ENCODE measurements at places on chromosomes 3 and 15. TPM values are rescaled to one million over a fixed set of nuclear protein-coding genes. Genes with fewer than 3 reads are reported as not detected.
A peak's percentile ranks its signal among the peaks of the same experiment; 100 is the strongest.

DNA sequence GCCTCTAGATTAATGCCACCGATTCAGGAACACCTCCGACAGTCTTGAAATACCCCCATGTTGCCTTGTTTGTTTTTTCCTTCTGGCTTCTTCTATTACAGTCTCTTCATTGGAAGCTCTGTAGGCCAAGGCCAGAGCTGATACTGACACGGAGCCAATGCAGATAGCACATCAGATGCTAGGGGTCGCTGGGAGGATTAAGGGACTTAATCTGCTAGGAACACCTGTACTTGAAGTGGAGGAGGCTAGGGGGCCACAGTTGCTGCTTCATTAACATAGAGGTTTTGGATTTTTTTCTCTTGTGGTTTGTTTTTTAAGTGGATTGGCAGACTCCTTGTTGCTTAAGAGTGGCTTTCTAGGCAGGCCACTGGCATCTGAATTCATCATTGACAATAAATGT lies 49.6 kb downstream of the PARP14 start:
- 0 out of 2 replicates have a peak, but pooled peaks cover 3% of the 10 kb centered on the region for H3K4me1 ChIP-seq
- no peak overlapping the region for H3K27ac ChIP-seq
- H3K36me3 ChIP-seq: peaks cover 48% of the 10 kb centered on the region
- H3K4me3 ChIP-seq: no peak overlapping the region

- no peak overlapping the region for H3K27ac ChIP-seq
- H3K27me3 ChIP-seq: no peaks in the 10 kb centered on the region
Observed at GRCh38 chr15:33988384-33988783, 20.1 kb downstream of the CHRM5 start.

GRCh38 chr3:46536758-46537157 lies 29.3 kb downstream of the LRRC2 start:
- 0 out of 2 replicates have a peak overlapping the region, but pooled peaks have one; percentile 37 for H3K27ac ChIP-seq
- H3K4me1 ChIP-seq: peaks cover 31% of the 10 kb centered on the region
- H3K4me3 ChIP-seq: no peak overlapping the region
- no peaks in the 10 kb centered on the region for H3K27me3 ChIP-seq
- peaks cover 7% of the 10 kb centered on the region for H3K36me3 ChIP-seq
- no peak for DNase-seq

GRCh38 chr3:98984024-98984423 lies 82.5 kb upstream of the DCBLD2 start:
- no peaks in the 10 kb centered on the region for H3K27me3 ChIP-seq
- no peak overlapping the region for H3K4me3 ChIP-seq
- DNase-seq: no peak
- no peak overlapping the region for H3K27ac ChIP-seq
- H3K4me1 ChIP-seq: peaks cover 20% of the 10 kb centered on the region

DNA sequence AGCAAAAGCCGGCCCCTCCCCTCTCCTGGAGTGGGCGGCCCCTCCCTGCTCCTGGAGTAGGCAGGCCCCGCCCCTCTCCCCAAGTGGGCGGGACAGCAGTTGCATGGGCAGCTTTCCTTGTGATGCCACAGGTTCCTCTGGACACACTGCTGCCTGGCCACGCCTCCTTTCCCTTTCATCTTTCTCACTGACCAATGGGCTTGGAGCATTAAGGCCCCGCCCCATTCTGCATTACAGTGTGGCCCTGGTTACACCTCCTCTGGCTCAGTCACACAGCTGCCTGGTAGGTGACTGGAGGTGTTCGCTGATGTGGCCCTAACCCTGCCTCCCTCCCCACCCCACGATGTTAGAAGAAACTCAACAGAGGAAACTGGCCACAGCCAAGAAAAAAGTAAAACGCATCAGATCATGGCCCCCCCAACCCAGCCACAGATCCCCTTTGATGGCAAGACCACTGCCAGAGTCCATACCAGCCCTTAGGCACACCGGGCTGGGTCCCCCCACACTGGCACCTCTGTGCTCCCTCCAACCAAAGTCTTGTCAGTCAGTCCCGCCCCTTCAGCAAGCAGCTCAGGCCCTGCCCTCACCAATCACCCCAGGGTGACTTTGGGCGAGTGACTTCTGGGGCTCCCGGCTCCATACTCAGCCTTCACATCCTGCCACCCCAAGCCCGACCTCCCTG lies 84.3 kb downstream of the ADAMTS7 start:
- no peaks in the 10 kb centered on the region for H3K36me3 ChIP-seq
- no peak overlapping the region for H3K4me3 ChIP-seq
- H3K4me1 ChIP-seq: peaks cover 9% of the 10 kb centered on the region
- peak overlapping the region; percentile 71 for H3K27ac ChIP-seq
- H3K27me3 ChIP-seq: peaks cover 2% of the 10 kb centered on the region

DNA sequence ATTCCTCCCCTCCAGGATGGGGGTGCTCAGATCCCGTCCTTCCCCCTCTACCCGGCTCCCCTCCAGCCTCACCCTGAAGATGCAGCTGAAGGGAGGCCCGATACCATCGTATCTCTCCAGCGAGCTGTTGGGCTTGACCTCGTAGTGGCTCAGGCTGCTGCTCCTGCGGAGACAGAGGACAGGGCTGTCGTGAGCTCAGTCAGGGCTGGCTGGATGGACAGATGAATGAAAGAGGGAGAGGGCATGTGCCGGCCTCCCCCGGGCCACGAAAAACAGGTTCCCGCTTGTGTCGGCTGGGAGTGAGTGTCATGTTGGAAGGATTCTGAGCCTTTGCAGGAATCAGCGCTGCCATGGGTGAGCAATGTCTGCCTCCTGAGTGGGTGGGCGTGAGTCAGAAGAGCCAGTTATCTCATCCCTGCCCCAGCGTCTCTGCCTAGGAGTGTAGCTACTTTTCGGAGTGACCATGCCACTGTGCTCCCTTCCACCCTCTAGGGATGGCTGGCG lies 35.2 kb downstream of the FEM1B start:
- H3K36me3 ChIP-seq: no peaks in the 10 kb centered on the region
- H3K4me3 ChIP-seq: no peak overlapping the region
- DNase-seq: no peak

DNA sequence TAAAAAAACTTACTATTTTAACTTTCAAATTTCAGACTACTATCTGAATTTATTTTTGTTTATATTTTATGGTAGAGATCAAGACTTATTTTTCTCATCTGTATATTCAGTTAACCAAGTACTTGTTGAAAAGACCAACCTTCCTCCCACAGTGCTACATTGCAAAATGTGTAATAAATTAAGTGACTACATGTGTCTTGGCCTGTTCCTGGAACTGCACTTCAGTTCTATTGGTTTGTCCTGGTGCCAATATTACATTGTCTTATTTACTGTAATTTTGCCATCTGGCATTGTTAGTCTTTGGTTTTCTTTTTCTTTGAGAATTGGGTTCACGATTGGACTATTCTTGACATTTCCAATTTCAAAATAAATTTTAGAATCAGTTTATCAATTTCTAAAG lies 138.4 kb upstream of the KCNMB2 start:
- H3K4me3 ChIP-seq: no peak overlapping the region
- no peaks in the 10 kb centered on the region for H3K4me1 ChIP-seq
- no peaks in the 10 kb centered on the region for H3K36me3 ChIP-seq

DNA sequence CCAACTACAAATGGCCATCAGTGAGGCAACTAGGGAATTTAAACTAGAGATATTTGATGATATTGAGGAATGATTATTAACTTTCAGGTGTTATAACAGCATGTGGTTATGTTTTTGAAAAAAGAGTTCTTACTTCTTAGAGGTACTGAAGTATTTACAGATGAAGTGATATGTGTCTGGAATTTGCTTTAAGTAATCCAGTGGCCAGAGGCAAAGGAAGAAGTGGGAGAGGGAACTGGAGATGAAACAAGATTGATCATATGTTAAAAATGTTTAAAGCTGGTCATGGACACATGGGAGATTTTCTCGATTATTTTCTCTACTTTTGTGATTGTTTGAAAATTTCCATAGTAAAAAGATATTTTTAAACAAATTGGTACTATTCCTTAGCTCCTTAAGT lies 53.3 kb upstream of the SLCO2A1 start:
- no peak overlapping the region for H3K27ac ChIP-seq
- no peaks in the 10 kb centered on the region for H3K27me3 ChIP-seq
- peaks cover 13% of the 10 kb centered on the region for H3K36me3 ChIP-seq
- H3K4me3 ChIP-seq: no peak overlapping the region
- H3K4me1 ChIP-seq: no peaks in the 10 kb centered on the region
- no peak for DNase-seq

- no peaks in the 10 kb centered on the region for H3K27me3 ChIP-seq
- no peak overlapping the region for H3K27ac ChIP-seq
- no peak overlapping the region for H3K4me3 ChIP-seq
- DNase-seq: no peak
- peaks cover 5% of the 10 kb centered on the region for H3K4me1 ChIP-seq
Observed at GRCh38 chr3:154538566-154539360, 108.8 kb upstream of the GPR149 start.

GRCh38 chr15:89647191-89647851 lies 7.9 kb downstream of the KIF7 start:
- peaks cover 22% of the 10 kb centered on the region for H3K36me3 ChIP-seq
- H3K4me3 ChIP-seq: peak overlapping the region; percentile 50
- no peak overlapping the region for H3K27ac ChIP-seq

- H3K27ac ChIP-seq: peak overlapping the region; percentile 28
- no peak overlapping the region for H3K4me3 ChIP-seq
- no peaks in the 10 kb centered on the region for H3K27me3 ChIP-seq
Observed at GRCh38 chr3:14879211-14879874, 60.6 kb downstream of the FGD5 start.

DNA sequence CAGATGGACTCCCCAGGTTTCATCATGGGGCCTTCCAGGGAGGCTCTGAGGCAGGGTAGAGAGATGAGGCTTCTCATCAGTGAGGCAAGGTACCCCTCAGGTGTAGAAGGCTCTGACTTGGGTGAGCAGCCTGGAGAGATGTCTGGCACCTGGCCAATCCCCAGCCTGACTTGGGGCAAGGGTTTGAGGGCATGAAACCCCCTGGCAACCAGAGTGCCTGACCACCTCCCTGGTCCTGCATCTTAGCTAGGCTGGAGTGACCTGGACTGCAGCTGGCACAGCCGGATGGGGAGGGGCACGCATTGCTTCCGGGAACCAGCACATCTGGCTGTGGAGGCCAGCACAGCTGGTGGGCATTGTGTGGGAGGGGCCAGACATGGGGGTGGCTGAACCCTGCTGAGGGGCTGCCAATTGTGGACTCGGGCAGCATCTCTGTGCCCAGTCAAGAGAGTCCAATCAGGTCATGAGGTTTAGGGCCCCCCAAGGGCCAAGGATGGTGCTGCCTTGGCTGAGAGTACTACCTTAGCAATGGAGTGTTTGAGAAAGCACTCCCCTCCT lies 1.9 kb downstream of the ZBTB47 start:
- H3K27me3 ChIP-seq: no peaks in the 10 kb centered on the region
- peak overlapping the region; percentile 45 for H3K4me3 ChIP-seq
- no peak overlapping the region for H3K27ac ChIP-seq
- H3K4me1 ChIP-seq: peaks cover 43% of the 10 kb centered on the region
- H3K36me3 ChIP-seq: no peaks in the 10 kb centered on the region
- no peak for DNase-seq

DNA sequence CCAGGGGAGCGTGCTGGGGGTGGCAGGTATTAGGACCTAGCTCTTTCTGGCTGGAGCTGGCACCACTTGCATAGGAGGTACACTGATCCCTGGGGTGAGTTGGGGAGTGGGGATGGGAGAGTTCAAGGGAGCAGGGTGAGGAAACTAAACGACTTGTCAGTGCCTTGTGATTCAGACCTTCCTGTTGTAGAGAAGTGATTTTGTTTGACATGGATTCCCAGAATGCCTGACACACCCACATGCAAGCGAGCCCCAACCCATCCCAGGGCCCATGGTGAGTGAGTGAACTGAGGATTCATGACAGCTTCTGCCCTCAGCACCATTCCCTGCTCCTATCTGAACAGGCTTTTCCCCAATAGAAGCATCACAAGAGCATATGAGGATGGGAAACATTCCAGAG lies 15.6 kb upstream of the UBE2Q2 start:
- no peaks in the 10 kb centered on the region for H3K36me3 ChIP-seq
- H3K27ac ChIP-seq: no peak overlapping the region
- no peak for DNase-seq
- peaks cover 2% of the 10 kb centered on the region for H3K27me3 ChIP-seq

GRCh38 chr3:81301230-81301629 lies 460.2 kb downstream of the GBE1 start:
- no peaks in the 10 kb centered on the region for H3K27me3 ChIP-seq
- H3K4me3 ChIP-seq: no peak overlapping the region

- H3K4me3 ChIP-seq: no peak overlapping the region
- no peaks in the 10 kb centered on the region for H3K36me3 ChIP-seq
- DNase-seq: no peak
Observed at GRCh38 chr3:12893247-12893646, 51.9 kb upstream of the RPL32 start.

- peaks cover 33% of the 10 kb centered on the region for H3K4me1 ChIP-seq
- no peak for DNase-seq
- H3K27ac ChIP-seq: no peak overlapping the region
- no peak overlapping the region for H3K4me3 ChIP-seq
Observed at GRCh38 chr3:13235079-13235478, 161.8 kb upstream of the IQSEC1 start.

DNA sequence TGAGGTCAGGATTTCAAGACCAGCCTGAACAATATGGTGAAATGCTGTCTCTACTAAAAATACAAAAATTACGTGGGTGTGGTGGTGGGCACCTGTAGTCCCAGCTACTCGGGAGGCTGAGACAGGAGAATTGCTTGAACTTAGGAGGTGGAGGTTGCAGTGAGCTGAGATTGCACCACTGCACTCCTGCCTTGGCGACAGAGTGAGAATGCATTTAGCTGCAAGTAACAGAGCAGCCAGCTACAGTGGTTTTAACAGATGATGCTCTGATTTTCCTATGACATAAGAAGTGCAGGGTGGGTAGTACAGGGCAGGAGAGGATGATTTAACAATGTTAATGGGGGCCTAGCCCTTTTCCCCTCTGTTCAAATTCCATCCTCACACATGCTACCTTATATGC lies 267.9 kb downstream of the RPLP1 start:
- H3K27ac ChIP-seq: no peak overlapping the region
- H3K27me3 ChIP-seq: peaks cover 5% of the 10 kb centered on the region
- no peak for DNase-seq
- H3K4me3 ChIP-seq: no peak overlapping the region
- H3K4me1 ChIP-seq: peaks cover 16% of the 10 kb centered on the region

DNA sequence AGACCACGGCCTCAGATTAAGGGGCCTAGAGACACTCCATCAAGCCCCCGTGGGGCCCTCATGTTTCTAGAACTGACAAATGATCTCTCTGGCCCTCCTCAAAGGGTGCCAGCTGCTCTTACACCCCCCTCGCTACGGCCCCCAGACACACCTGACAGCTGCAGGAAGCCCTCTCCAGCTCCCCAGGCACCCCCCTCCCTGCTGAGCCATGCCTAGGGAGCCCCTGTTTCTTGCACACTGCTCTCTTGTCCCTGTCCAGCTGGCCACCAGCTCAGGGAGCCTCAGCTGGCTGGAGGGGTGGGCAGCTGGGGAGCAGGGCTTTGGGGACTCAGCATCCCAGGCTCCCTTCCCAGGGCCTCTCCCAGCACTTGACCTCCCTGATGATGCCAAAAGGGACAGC lies 14.8 kb downstream of the TNK2 start:
- H3K4me3 ChIP-seq: no peak overlapping the region
- H3K27me3 ChIP-seq: no peaks in the 10 kb centered on the region
- no peak for DNase-seq
- H3K36me3 ChIP-seq: no peaks in the 10 kb centered on the region
- H3K4me1 ChIP-seq: peaks cover 55% of the 10 kb centered on the region
- H3K27ac ChIP-seq: no peak overlapping the region

Gene NMNAT3
- 4.9 TPM for total RNA-seq

Gene RYR3
- 1.4 TPM for total RNA-seq

Gene SH2D7
- not detected for total RNA-seq

Gene HDC
- total RNA-seq: not detected

Gene GATM
- total RNA-seq: 10.1 TPM

All from WTC11 (cell line).